T1000 (cell line): ENCODE measurements at places on chromosomes 3 and 15.

GRCh38 chr3:54168451-54168850, 46.1 kb downstream of the CACNA2D3 start:
- DNase-seq, result no peak

GRCh38 chr3:185852635-185853034, 27.8 kb upstream of the IGF2BP2 start:
- DNase-seq, result no peak

DNA sequence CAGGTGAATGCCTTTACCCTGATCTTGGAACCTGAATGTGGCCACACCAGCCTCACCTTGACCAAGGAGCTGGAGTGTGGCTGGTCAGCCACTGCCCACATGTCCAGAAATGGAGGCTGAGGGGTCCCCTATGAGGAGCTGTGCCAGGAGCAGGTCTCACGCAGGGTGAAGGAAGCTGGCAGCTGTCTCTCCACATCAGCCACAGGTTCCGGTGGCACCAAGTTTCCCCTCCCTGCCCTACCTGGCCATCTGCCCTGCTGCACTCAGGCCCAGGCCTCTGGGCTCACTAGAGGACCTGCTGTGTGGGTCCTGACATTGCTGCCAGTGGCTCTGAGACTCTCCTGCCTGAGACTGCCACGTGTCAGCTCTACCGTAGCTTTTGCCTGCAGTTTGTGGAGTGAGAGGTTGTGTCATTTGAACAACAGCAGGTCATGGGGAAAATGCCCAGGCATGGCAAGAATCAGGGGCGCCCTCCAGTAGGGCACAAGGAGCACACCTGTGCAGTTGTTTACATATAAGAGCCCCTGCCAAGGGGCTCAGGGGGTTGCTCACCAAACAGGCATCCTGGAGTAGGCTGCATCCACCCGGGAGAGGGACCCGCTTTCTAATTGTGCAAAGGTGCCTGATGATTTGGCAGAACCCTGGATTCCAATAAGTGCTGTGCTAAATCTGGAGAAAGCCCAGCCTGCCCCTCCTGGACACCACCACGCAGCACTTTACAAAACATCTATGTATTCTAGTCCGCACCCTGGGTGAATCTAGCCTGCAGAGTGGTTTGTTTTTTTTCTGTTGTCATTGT, 258.5 kb upstream of the TLE3 start:
- DNase-seq, result no peak

- no peak for DNase-seq
These were observed 114.7 kb upstream of the ADAMTS9 start for GRCh38 chr3:64802460-64802859.

DNA sequence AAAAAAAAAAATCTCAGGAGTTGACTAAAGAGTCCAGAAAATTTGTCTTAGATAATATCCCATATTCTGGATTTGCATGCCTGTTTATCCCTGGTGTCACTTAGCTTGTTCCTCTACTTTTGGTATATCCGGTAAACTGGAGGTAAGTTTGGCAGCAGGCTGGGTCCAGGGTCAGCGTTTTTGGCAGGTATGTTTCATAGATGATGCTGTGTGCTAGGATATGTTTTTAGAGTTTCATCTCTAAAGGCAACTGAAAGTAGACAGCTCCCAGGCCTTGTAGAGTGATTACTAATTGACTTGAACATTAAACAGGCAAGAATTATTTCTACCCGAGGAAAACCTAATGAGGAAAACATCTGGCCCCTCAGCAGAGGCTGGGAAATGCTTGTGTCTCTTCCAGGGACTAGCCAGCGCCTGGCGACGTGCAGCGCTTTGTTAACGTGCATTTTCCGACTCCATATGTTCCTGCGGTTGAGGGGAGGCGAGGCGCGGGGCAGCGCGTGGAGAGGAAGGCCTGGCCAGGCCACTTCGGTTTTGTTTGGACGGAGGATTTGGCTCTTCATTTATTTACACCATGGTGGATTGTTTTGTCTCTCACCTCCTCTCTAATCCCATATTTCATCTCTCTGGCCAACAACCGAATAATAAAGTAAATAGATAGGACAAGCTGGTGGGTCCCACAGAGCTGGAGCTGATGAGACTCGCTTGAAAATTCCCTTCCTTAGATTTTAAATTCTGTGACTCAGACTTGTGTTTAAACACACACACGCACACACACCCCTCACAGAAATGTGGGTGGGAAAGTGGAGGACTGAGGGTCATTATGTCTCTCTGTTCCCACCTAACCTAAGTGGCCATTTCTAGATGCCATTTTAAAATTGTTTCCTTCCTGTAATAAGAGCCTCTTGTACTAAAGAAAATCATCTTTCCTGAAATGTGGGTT, 65.3 kb downstream of the ASB7 start:
- no peak for DNase-seq

DNA sequence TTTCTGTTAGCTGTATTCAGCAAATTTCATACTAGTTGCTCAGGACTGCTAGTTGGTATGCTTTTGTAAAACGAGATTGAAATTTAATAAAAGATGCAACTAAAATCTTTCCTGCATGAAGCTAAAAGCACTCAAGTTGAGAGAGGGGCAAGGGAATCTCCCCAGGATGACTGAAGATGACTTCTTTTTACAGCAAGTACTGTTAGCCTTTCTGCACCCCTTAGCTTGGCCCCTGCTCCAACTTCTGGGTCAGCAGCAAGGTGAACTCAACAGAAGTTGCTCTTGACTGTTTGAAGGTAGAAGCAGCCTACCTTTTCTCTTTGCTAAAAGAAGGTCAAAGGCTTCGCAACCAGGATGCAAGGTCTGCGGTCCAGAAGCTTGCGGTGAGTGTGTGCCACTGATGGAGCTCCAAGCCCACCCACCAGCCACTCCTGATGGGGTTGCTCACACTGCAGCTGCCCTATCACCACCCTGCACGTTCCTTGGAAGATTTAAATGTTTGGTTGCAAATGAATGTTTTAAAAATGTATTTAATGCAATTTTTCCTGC, 32.5 kb downstream of the NME9 start:
- no peak for DNase-seq

GRCh38 chr3:124281453-124282316, 289.8 kb upstream of the ROPN1 start:
- no peak for DNase-seq

DNA sequence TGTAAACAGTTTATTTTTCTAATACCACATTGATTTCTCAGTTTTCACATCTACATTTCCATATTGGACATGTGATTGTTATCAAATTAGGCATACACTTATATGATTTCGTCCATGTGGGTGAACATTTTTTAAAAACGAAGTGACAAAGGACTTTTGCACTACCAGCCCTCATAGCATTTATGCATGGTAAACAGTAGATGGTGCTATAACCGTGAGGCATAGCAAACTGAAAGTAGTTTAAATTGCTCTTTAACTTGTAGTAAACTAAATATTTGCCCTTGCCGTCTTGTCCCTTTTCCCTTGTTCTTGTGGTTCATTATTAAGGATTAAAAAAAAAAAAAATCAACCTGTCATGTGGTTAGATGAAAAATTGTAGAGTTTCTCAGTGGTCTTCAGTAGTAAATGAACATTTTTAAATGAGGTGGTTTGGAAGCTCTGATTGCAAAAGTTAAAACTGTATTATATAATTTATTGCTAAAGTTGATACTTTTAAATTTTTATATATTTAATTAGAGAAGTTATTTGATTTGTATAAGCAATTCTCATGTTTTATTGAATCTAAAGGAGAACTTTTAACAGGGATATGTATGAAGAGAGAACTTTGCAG, 24.0 kb downstream of the STX19 start:
- no peak for DNase-seq

DNA sequence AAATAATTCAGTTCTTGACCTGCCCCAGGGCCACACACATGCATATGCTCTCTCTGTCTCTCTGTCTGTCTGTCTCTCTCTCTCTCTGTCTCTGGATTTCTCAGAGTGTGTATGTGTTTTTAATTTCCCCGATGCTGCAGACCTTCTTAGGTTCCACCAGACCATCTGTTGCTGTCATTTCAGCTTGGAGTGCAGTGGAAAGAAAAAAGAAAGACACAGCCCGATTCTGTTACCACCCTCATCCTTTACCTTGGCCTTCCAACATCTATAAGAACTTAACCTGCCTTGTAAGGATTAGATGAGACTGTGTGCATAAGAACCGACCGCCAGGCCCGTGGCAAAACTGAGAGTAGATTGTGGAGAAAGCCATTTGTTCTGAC, 9.7 kb upstream of the PGPEP1L start:
- no peak for DNase-seq

DNA sequence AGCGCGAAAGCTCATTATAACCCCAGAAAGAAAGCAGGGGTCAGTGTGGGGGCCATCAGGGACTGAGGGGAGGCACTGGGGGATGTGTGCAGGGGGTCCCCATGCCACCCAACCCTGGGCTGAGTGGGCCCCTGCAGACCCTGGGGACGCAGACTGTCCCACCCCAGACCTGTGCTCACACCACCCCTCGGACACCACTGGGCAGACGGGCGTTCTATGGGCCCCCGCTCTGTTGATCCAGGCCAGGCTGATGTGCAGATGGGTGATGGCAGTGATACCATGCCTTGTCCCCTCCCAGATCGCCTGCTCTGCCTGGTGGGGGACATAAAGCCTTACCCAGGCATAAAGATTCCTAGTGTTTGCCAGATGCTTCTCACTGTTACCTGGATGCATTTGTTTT, 259.7 kb upstream of the TLE3 start:
- DNase-seq, result no peak

DNA sequence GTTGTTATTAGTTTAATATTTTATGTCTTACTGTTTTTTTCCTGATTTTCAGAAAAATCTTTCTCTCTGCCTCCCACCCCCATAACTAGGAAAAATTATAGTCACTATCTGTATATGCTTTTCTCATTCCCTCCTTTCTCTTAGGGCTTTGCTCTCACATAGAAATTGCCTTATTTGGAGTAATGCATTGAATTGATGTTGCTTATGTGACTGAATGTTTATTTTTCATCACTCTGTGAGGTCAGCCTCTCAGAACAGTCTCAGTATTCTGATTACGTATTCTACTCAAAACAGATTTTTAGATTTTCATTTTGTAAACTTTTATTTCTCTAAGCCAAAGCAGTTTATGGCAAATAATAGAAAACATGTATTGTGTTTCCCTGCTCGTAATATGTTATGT, 121.0 kb downstream of the SLMAP start:
- no peak for DNase-seq

DNA sequence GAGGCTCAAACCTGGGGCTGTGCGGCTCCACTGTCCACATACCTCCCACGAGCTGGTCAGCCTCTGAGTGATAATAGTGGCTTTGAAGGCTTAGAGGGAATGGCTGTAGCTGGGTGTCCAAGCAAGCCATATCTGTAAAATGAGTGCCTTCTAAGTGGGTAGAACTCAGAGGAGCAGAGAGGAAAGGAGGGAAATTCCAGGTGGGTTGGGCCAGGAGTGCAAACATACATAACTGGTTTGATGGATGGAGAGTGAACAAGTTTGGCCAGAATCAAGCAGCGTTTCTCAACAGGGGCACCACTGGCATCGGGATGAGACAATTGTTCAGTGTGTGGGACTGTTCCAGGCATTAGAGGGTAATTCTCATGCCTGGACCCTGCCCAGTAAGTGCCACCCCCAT, 91.1 kb downstream of the ASB7 start:
- DNase-seq, result no peak

GRCh38 chr3:30183421-30183820, 423.0 kb upstream of the TGFBR2 start:
- DNase-seq, result no peak

- DNase-seq, result no peak
These were observed 247.2 kb upstream of the LRRN1 start for GRCh38 chr3:3551981-3552380.

GRCh38 chr15:86538141-86538540, 458.5 kb downstream of the AGBL1 start:
- DNase-seq, result no peak

DNA sequence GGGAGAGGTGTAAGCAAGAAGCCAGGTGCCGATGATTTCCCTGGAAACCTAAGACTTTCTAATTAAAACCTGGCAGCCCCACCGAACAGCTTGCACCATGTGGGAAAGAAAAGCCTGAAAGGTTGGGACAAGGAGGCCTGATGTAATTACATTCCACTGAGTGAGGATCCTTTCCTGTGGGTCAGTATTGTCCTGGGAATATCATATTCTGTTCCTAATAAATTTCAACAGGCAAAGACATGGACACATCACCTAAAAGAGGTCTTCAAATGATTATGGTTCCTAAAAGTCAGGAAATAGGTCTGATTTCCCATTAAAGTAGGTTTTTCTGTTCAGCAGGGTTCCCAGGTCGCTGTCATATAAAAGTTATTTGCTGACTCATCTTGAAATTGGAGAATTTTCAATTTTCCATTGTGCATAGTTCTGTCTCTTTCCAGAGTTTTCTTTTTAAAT, 58.5 kb downstream of the DUT start:
- no peak for DNase-seq

GRCh38 chr3:50978991-50979667, 304.4 kb downstream of the DOCK3 start:
- no peak for DNase-seq

GRCh38 chr3:153429821-153430220, 267.8 kb downstream of the RAP2B start:
- no peak for DNase-seq

GRCh38 chr3:174710612-174711011, 148.5 kb upstream of the NAALADL2 start:
- no peak for DNase-seq

GRCh38 chr15:25641361-25641760, 202.5 kb upstream of the UBE3A start:
- no peak for DNase-seq
